Activated T-helper 1 cell treated with Interleukin-2 at 50 U/mL for 16 hours (primary cell): ENCODE measurements at places on chromosomes 4 and X.

DNA sequence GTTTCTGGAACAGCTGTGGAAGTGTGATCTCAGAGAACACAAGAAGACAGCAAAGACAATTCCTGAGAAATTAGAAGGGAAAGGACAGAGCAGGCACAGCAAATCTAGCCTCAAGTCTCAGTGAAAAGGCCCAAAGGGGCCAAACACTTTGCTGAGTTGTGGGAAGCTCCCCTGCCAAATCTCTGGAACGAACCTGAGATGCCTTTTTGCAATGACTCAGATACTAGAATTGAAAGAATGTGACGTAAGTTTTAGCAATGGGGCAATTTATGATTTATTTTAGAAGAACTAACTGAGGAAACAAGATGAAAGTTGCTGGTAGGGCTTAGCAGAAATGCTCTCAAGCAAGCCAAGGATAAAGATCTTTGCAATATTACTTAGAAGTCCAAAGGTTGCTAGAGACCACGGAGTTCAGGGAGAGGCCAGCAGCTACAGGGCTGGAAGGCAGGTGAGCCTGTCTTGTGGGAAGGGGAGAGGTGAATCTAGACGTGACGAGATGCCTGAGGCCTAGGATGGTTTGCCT is 92.8 kb downstream of the AMELX start:
- DNase-seq, result no peak

- DNase-seq, result no peak
Observed at GRCh38 chrX:101397779-101398178, 7.0 kb downstream of the RPL36A start.

- DNase-seq, result no peak
Observed at GRCh38 chrX:8714164-8714563, 17.8 kb downstream of the ANOS1 start.

GRCh38 chr4:13778367-13778766 is 150.8 kb upstream of the BOD1L1 start:
- DNase-seq, result no peak

- DNase-seq, result no peak
Observed at GRCh38 chr4:138832563-138832962, 183.0 kb upstream of the NOCT start.

- no peak for DNase-seq
Observed at GRCh38 chr4:105644257-105644656, 64.2 kb downstream of the INTS12 start.

DNA sequence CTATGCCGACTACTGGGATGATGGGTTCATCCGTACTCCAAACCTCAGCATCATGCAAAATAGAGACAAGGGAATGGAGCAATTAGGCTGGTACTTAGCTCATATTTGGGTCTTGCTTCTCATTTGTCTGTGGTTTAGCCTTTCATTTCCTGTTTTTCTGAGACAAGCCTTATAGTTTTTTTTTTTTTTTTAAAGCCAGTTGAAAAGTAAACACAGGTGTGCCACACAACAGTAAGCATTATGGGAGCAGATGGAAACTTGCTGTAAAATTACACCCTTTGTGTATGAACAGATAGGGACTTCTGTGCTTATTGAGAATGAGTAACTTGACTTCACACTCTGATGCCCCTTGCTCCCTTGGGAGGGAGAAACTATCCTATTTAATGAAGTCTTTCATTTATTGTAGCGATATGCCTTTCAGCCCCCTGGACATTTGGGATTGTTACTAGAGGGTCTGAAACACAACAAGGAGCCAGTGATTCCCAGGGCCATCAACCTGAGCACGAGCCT is 13.7 kb downstream of the RASSF6 start:
- DNase-seq, result no peak

GRCh38 chr4:74886484-74886883 is 46.4 kb upstream of the PARM1 start:
- DNase-seq, result no peak

GRCh38 chrX:119211649-119212014 is 24.5 kb upstream of the PGRMC1 start:
- no peak for DNase-seq

DNA sequence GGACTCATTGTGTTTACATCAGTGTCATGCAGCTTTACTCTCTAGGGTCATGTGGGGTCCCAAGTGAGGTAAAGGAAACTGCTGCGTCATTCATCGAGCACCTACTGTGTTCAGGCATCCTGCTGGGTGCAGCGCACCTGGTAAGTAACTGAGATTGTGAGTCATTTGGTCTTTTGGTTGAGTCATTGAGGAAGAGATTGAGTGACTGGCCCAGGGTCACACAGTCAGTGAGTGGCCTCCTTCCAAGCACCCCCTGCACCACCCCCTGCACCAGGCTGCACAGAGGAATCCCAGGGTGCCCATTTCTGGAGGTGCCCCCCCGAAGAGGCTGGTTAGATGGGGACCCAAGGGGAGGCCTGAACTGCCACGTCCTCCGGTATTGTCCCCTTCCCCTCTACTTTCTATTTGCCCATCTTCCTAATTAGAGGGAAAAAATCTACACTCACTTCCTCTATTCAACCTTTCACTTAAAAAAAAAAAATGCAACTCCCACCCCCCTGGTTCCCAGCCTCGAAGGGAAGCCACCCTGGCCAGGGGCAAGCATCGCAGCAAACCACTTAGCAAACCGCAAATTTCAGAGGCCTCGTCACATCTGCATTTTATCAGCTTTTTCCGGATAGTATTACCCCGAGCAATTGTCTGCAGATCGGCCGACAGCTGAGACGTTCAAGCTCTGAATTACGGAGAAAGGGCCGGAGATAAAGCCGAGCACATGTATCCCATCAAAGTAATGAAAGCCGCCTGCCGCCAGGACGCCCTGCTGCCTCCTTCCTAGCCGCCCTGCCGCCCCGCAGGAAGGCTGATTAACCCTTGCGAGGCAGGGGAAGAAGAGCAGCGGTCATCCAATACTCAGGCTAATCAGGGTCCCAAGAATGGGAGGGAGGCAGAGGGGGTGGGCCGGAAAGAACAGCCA is 96.3 kb upstream of the MSX1 start:
- no peak for DNase-seq

DNA sequence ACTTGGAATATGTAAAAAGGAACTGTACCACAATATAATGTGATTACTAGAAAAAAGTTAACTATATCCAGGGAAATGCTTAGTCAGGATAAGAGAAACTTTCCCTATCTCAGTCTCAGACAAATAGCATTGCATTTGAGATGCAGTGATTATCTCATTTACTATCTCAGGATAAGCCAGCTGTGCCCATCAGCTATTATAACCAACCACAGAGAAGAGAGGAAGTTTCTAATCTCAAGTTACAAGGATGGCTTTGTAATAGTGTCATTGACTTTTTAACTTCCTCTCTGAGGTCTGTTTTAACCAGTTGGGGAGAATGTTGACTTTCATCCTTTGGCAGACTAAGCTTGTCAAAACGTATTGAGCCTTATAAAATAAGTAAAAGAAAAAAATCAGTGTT is 56.5 kb downstream of the SNX25 start:
- no peak for DNase-seq

GRCh38 chr4:76584241-76585152 is 149.5 kb downstream of the SHROOM3 start:
- DNase-seq, result no peak

GRCh38 chr4:120796271-120796670 is 126.3 kb downstream of the PRDM5 start:
- DNase-seq, result no peak
